ENCODE measurements at places on chromosomes 3 and 15.
A peak's percentile ranks its signal among the peaks of the same experiment; 100 is the strongest.

- DNase-seq: no peak
Observed at GRCh38 chr3:80733522-80734176, 965.9 kb upstream of the ROBO1 start.

- DNase-seq: no peak
Observed at GRCh38 chr15:91632981-91633380, 220.5 kb upstream of the SLCO3A1 start.

- no peak for DNase-seq
Observed at GRCh38 chr3:49781415-49782199, 4.7 kb downstream of the IP6K1 start.

DNA sequence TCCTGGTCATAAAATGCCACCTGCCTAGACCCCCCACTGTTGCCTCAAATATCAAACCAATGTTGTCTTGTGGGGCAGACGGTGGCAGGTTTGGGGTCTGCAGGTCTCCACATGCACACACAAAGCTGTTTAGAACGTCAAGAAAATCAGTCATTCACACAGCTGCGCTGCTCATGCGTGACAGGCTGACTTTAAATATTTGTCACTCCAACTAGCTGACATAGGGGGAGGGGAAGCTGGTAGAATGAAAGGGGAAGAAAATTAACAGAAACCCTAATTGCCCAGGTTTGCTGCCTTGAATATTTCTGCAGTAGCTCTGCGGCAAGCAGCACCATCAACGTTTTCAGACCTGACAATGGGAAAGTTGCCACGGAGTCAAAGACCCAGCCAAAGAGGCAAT is 201.8 kb downstream of the ABHD5 start:
- DNase-seq: no peak

GRCh38 chr3:48656841-48657281 is 5.8 kb downstream of the CELSR3 start:
- peak; percentile 23 for DNase-seq

DNA sequence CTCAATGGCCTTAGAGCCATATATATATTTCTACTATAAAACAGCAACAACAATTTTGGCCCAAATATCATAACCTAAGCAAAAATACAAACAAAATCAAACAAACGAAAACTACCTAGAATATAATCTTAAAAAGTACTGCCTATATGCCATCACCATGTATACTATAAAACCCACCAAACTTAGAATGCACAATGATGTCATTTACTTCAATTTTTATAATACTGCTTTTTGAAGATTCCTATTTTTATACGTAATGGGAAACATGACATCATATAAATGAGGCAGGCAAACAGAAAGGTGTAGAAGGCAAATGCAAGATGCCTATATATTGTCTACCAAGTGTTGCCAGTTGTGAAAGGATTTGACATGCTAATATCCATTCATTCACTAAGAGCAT is 302.3 kb downstream of the TIGIT start:
- DNase-seq: no peak

GRCh38 chr3:184658223-184658928 is 53.5 kb downstream of the MAGEF1 start:
- DNase-seq: no peak

DNA sequence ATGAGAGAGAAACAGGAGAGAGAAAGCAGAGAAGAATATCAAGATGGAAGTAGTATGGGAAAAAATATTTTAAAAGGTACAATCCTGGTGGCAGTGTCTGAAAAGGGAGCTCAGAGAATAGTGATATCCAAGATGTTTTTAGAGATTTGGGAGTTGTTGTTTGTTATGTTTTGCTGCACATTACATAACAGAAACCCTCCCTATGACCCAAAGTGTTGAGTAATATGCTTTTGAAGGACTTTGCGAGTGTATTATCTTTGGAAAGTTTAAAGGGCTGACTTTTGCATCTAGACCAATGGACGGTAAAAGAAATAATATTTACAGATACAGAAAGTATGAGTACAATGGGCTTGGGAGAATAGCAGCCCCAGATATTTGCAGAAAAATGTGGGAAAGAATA is 759.7 kb downstream of the NTRK3 start:
- no peak for DNase-seq

GRCh38 chr3:8560366-8561007 is 58.9 kb downstream of the LMCD1 start:
- no peak for DNase-seq

GRCh38 chr3:187743195-187744141 is 1.8 kb downstream of the BCL6 start:
- DNase-seq: peak; percentile 77

- no peak for DNase-seq
Observed at GRCh38 chr15:68721886-68722285, 98.8 kb downstream of the ANP32A start.

GRCh38 chr3:192597506-192597905 is 129.8 kb downstream of the FGF12 start:
- DNase-seq: no peak

DNA sequence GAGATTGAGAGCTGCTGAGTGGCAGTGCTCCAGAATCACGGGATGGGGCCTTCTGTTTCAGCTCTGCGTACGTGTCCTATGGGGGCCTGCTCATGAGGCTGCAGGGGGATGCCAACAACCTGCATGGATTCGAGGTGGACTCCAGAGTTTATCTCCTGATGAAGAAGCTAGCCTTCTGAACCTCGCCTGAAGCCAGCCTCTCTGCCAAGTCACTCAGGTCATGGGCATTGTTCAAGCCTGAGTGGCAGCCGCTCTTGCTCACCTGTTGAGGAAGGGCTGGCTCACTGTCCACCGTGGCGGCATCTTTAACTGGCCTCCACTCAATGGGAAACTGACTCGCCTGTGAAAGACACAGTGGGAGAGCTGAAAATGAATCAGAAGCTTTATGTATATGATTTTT is 6.6 kb downstream of the POLR2H start:
- no peak for DNase-seq

DNA sequence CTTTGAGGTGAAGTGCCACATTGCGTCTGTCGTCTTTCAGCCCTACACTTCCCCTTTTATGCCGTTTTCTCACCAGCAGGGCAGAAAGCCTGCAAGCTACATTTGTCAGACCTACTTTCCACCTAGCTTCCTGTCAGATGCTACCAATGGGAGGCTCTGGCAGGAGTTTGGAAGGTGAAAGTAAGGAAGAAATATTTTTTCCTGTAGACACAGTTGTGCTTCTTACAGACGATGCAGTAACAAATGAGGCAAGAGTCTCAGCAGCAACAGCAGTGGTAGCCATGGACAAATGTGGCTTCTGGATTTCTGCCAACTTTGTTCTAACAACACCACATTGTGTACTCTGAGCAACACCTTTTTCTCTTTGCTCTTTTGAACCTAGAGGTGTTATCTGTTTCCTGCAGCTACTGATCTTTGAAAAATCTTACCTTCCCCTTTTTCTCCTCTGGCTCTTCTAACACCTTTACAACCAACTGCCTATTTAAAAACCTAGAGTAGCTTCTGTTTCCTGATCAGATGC is 70.6 kb upstream of the STT3B start:
- DNase-seq: peak; percentile 27

- no peak for DNase-seq
Observed at GRCh38 chr3:192187485-192188051, 539.8 kb downstream of the FGF12 start.

- no peak for DNase-seq
Observed at GRCh38 chr15:58492661-58493397, 61.0 kb downstream of the LIPC start.

- DNase-seq: no peak
Observed at GRCh38 chr15:22973286-22973685, 6.9 kb downstream of the CYFIP1 start.

DNA sequence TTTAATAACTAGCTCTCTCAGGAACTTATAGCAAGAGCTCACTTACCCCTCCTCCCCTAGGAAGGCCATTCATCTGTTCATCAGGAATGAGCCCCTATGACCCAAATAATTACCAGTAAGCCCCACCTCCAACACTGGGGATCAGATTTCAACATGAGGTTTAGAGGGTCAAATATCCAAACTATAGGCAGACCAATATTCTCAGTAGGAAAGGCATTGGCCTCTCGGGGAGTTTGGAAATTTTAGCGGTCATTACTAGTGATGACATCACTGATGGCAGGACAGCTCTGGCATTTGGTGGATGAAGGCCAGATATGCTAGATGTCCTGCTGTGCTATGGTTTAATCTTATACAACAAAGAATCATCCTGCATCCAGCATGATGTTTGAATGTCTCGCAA is 15.2 kb upstream of the CD47 start:
- no peak for DNase-seq

- DNase-seq: no peak
Observed at GRCh38 chr3:3586843-3587646, 212.2 kb upstream of the LRRN1 start.

DNA sequence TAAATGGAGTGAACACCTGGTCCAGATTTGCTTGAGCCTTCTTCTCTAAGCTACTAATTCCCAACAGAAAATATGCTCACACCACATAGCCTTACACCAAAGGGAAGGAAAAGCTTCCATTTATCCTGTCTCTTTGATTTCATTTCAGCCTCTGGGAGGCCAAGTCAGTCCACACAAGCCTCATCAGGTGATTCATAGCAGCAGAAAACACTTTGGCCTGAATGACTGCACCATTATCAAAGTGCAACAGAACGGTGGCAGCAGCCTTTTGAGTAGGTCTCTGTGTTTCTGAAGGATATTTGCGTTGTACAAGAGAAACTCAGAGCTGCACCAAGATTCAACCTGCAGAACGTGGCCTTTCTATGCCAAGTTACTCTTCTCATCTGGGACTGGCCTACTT is 46.6 kb upstream of the SNRK start:
- no peak for DNase-seq

All from activated CD4-positive, alpha-beta T cell treated with anti-CD3 and anti-CD28 coated beads, Interleukin-2, amount 50 U/mL, for 48 hours (primary cell).